ENCODE measurements at places on chromosomes 7 and 10.

DNA sequence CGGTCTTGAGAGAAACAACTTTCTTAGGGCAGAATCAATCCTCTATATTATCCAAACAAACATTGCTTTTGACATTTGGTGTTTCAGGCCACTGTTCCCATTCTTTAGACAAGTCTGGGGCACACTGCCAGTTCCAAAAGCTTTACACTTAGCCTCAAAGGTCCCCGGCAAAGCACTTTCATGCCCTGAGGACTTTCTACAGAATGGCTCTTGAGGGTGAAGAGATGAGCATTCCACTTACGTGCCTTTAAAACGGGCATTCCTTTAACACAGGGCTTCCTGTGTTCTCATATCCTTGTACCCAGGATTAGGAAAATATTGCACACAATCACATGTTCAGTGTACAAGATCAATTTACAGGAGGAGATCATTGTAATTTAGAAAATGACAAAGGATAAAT lies 13.1 kb upstream of the TMEM213 start:
- DNase-seq, result no peak

DNA sequence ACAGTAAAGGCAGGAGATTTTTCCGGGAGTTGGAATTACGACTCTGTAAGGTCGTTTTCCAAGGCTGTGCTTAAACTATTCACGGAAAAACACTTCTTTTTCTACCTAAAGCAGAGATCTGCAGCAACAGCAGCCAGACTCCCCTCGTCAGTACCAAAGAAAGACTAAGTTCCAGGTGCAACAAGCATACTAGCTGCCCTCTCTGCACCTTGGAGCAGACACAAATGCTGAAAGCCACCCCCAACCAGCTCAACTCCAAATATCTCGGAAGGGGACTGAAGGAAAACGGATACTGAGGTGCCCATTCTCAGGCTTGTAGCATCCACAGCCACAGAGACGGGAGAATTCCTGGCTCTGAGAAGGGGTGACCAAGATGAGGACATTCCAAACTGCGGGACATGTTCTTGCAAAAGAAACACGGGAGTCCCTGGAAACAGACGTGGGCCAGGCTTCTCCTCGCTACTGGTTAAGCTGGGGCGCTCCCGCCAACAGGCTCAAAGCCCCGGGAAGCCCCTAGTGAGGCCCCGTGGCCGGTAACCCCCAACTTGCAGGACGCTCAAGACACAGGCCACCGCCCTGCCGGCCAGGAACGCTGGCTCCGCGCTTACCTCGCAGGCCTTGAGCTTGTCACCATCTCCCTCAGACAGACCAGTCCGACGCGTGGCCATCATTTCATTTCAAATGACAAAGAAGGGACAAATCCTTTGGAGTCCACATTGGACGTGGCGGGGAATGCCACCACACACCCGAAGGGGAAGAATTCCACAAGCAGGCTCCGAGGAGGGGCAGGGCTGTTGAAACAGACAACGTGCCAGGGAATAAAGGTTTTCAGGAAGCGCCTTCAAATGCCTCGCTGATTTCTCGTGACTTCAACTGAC lies 2.2 kb downstream of the ARHGAP21 start:
- no peak for DNase-seq

DNA sequence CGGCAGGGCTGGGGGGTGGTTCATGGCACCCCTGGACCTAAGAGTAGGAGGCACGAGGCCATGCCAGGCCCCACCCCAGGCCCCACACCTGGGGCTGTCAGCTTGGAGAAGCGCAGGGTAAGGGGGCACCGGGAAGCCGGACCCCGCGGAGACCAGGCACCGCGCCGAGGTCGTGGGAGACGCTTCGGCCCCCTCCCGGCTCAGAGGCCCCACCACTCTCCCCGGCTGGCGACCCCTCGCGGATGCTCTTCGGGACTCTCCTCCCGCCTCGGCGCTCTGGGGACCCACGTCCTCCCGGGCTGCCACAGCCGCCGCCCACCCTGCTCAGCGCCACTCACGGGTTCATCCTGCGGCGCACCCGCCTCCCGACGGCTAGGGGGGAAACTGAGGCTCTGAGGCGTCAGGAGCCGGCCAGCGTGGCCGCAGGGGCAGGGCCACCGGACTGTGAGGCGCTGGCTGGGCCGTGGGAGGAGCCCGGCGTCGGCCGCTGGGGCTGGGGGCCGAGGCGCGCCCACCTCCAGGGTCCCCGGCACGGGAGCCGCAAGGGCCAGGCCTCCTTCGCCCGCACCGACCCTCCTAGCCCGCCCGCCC lies 25.9 kb downstream of the PDGFA start:
- DNase-seq, result no peak

- no peak for DNase-seq
Observed at GRCh38 chr7:80186721-80187120, 52.1 kb downstream of the GNAI1 start.

DNA sequence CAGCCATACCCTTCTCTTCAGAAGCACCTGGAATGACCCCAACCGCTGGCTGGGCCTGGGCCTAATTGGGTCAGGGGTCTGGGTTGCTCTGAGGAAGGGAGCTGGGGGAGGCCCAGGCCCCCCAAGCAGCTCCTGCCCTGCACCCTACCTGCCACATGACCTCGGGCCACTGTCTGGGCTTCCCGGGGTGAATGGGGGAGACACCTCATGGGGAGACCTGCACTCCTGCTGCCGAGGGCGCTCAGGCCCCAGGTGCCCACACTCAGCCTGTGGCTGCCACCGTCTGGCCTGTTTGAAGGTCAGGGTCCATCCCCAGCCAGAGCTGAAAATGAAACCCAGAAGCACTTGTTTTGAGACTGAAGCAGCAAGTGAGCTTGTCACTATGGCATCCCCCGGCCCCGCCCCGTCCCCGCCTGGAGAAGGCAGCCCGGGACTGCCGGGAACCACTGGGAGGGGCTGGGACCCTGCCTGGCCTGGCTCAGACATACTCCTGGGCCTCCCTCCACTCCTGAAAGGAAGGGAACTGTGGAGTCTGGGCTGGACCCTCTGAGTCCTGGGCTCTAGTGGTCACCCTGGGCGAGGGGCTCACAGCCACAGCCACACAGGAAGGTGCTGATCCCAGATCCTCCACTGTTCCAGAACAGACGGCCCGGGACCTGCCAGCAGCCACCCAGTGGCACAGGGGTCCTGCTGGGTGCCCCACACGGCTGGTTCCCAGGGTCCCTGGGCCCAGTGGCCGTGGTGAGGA lies 7.4 kb upstream of the MICALL2 start:
- DNase-seq, result no peak

DNA sequence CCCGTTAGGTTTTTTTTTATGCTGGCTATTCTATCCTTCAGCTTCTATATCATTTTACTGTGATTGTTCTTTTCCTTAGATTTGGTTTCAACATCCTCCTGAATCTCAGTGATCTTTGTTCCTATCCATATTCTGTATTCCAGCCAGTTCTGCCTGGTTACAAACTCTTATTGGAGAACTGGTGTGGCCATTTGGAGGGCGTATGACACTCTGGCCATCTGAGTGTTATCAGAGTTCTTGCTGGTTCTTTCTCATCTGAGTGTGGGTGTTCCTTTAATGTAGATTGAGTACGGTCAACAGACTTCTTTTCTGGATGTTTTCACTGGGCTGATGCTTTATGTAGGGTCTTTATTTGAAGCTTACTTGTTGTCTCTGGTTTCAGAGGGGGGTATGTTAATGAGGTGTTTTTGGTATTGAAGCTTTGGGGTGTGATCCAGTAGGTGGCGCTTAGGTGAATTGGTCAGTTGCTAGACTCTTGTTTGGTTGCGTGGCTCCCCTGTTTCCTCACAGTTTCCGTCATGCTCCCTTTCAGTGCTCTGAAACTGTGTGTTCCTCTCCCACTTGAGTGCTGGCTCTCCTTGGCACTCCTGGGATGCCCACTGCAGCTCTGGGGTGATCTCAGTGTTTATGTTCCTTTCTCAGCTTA lies 80.7 kb downstream of the FANK1 start:
- no peak for DNase-seq

GRCh38 chr7:90411510-90411909 lies 8.2 kb downstream of the CLDN12 start:
- DNase-seq, result no peak

DNA sequence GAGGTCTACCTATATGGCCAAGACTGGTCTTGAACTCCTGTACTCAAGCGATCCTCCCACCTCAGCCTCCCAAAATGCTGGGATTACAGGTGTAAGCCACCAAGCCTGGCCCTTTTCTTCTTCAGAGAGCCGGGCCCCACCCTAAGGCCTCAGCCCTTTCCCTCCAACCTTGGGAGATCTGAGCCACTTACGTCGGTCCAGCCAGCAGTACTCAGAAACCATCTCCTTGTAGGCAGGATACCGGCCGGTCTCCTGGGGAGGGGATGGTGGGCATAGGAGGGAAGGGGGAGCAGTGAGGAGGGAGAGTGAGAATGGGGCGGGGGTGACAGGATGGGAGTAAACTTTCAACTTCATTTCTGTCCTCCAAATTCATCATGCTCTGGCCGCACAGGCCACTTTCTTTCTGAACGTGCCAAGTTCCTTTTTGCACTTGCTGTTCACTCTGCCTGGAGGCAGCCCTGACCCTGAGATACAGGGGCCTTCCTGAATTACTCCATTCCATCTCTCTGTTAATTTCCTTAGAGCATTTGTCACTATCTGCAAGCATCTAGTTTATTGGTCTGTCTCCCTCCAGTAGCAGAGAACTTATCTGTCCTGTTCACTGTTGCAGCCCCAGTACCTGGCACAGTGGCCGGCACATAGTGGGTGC lies 10.4 kb downstream of the PDZD7 start:
- no peak for DNase-seq

DNA sequence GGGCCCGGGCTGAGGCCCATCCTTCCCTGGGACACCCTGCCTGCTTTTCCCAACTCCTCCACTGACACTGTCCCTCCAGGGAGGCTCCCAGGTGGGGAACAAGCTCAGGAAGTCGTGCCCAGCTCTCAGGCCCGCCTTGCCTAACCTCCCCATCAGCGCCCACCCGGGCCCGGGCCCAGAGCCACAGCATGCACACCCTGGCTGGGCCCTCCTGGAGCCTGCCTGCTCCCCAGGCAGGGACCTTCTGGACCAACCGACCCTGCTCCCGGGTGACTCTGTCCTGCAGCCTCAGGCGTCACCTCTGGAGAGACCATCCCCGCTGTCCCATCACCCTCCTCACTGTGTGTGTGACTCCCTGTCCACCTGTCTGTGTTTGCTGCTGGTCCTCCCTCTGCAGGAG lies 1.8 kb upstream of the TMEM184A start:
- DNase-seq, result no peak

DNA sequence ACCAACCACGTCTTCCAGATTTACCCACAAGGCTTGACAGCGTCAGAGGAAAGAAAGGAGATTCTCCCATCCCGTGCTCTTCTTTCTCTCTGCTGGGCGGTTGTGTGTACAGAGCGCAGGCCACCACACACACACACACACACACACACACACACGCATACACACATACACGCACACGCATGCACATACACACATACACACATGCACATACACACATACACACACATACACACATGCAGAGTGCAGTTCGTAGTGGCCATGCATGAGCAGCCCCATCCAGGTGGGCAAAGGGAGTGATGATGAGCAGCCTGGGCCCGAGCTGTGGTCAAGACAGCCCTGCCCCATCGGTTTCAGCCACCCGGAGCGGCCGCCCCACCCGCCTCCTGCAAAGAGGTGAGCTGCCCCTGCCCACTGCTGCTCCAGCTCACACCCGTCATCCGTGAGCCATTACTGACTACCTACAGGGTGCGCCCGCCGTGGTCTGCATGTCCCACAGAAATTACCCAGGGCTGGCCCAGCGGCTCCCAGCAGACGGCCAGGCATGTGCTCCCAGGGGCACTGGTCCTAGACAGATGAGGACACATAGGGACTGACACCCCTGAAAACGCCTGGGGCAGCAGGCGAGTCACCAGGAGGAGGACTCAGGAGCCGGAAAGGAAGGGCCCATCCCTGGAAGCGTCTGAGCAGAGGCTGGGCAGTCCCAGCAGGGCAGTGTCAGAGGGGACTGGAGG lies 69.6 kb downstream of the ASB13 start:
- no peak for DNase-seq

DNA sequence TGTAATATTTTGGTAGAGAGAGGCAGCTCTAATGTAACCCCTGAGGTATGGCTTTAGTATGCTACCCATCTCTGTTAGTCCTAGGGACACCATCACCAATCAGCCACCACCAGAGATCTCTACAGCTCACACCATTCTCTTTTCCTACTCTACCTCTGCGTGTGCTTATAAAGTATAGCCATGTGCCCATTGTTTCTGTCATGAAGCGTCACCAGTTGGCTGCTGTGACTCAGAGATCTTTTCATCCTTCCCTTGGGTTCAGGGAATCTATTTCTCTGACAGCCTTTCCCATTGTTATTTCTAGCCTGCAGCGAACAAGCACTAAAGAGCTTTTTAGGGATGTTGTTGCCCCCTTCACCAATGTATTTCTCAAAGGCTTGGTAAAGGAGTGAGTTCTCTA lies 103.3 kb downstream of the TPST1 start:
- DNase-seq, result no peak

- DNase-seq, result no peak
Observed at GRCh38 chr10:77715088-77715487, 77.5 kb upstream of the KCNMA1 start.

- DNase-seq, result no peak
Observed at GRCh38 chr10:38047666-38048065, 37.2 kb downstream of the ZNF33A start.

DNA sequence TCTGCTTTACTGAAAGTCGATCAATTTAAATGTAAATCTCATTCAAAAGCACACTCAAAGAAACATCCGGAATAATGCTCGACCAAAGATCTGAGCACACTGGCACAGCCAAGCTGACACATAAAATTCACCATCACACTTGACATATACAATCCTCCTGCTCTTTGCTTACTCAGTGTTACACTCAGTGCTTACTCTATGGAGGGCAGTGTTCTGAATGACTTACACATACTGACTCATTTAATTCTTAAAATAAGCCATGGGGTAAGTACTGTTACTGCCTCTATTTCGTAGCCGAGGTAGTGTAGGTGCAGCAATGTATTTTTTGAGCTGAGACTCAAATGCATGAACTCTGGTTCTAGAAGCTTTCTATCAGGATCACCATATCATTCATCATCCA lies 421.5 kb upstream of the LRRN3 start:
- no peak for DNase-seq

DNA sequence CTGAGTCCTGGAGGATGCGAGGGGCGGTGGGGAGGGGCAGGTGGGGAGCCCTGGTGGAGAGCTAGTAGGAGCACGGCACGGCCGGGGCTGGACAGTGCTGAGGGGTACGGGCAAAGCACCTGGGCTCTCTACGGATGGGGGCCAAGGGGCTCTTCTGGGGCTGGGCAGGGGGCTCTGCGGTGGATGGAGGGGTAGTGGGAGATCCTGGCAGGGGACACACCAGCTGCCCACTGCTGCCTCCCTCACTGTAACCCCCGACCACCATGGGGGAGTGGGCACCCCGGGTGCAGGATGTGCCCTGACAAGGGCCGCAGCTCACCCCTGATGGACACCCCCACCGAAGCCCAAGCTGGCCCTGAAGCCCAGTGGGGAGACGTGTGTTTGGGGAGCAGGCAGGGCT lies 203.3 kb downstream of the ELFN1 start:
- no peak for DNase-seq

- no peak for DNase-seq
Observed at GRCh38 chr7:130960208-130960988, 226.4 kb upstream of the KLF14 start.

DNA sequence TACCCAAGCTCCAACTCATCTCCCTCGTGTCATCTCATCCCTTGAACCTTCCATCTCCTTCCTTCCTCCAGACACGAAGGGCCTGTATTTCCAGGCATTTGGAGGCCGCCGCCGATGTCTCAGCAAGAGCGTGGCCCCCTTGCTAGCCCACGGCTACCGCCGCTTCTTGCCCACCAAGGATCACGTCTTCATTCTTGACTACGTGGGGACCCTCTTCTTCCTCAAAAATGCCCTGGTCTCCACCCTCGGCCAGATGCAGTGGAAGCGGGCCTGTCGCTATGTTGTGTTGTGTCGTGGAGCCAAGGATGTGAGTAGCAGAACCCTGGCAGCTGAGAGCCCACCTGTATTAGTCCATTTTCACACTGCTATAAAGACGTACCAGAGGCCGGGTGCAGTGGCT lies 5.5 kb downstream of the FBXO24 start:
- DNase-seq, result no peak
